Activated naive CD4-positive, alpha-beta T cell treated with anti-CD3 and anti-CD28 coated beads, Interleukin-2, amount 50 U/mL, for 72 hours (primary cell): ENCODE measurements at places on chromosomes 2 and 18. TPM values are rescaled to one million over a fixed set of nuclear protein-coding genes. Genes with fewer than 3 reads are reported as not detected.

- no peak for DNase-seq
These were observed 446.6 kb downstream of the IRS1 start for GRCh38 chr2:226352941-226353560.

DNA sequence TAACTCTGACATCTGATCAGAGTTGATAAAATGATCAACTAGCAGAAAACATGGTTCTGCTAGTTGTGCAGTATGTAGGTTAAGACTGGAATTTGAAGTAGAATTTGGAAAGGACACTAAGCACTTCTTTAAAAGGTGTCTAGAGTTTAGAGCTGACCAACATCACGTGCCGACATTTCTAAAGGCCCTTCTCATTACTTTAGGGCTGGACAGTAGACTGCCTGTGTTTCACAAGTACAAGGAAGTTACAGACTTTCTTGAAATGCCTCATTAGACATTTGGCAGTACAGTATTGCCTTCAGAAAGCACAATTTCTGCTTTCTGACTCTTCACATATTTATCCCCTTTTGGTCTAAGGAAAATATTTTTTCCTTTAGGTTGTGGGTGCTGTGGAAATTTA lies 255.3 kb downstream of the ZNF385B start:
- DNase-seq = no peak

- DNase-seq = no peak
These were observed 35.6 kb downstream of the CEP192 start for GRCh38 chr18:13026583-13027270.

DNA sequence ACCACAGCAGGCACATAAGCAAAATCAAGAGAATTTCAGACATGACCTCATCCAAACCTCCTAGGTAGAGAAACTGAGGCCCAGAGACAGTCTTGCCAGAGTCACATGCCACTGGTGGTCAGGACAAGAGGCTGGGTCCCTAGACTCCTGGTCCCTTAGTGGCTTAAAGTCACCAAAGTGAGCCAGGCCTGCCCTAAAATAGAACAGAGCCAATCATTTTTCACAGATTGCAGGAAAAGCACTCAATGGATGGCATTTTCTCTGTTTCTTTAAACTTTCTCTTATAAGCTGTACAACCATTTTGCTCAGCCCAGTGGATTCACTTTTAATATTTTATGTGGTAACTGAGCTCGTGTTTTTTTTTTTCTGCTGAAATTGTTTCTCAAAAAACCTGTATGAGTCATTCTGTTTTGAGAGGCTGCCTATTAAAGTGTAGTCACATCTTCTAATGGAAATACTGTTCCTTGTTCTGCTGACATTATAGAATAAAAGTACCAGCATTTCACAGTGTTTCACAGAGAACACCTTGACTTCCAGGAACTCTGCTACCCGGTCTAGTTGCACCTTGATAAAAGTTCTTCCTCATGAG lies 29.6 kb downstream of the STEAP3 start:
- no peak for DNase-seq

DNA sequence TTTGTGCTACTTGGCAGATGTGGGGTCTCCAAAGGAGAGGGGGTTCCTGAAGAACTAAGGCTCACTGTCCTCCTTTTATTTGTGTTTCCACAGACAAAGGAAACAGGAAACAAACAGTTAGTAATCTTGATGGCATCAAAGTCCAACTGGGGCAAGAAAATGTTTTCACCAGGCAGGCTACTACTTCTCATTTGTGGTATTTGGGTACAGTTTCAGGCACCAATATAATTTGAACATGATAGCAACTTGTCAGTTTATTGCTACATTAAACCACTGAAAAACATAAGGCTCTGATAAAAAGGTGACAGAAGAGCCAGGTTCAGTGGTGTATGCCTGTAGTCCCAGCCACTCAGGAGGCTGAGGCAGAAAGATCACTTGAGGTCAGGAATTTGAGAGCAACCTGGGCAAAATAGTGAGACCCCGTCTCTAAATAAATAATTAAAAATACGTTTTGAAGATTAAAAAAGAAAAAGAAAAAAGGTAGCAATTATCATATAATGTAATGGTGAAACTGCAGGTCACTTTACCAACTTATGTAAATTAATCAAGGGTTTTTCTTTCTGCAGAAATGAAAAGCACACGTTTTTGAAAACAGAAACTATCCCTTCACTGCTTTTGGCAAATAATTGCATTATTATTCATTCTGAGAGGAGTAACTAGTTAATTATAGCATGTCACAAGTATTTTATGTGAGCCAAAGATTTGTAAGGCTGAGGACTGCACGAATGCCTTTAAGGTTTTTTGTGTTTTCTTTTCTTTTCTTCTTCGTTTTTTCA lies 157.5 kb upstream of the CAVIN2 start:
- no peak for DNase-seq

The CTDP1 gene
- 37.5 TPM for total RNA-seq

DNA sequence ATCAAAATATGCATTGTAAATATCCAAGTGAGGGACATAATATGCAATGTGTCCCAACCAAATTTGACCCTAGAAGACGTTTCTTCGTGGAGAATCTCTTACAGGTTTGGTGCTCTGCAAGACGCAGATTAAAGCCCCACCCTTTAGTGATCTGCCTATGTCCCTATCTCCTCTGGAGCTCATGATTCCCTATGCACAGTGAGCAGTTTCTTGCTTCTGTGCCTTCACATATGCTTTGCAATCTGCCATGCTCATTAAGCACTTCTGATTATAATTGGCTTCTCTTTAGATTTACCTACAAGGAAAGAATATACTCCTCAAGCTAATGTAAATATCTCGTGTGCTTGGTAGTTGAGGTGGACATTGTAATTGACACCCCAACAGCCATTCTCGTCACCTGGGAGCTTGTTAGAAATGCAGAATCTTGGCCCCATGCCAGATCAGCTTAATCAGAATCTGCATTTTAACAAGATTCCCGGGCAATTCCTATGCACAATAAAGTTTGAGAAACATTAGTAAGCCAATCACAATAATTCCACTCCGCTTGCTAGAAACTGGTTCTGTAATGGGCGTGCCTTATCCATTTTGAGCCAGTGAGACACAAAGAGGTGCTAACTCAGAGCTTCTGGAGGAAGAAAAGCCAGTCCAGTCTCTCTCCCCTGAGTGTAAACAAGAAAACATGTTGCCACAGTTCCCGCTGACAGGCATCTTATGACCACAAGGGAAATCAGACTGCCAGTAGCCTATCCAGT lies 2.8 kb upstream of the PUM2 start:
- DNase-seq = no peak

DNA sequence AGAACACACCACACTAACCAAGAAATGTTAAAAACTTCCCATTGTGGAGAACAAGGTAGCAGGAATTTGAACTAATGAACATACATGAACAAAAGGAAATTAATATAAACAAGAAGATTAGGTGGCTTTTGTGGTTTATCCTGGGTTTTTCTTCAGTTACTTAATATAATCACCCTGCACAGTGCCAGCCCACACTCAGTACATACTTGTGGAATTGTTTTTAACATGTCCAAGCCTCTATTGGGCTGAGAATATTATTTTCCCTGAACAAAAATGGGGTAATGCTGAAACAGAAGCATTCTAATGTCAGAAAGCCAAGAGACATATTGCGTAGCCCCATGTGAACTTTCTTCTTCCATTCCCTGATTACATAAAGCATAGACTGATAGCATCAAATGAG lies 202.8 kb downstream of the DNER start:
- no peak for DNase-seq

- no peak for DNase-seq
These were observed 218.1 kb downstream of the SP3 start for GRCh38 chr2:173747035-173747434.

DNA sequence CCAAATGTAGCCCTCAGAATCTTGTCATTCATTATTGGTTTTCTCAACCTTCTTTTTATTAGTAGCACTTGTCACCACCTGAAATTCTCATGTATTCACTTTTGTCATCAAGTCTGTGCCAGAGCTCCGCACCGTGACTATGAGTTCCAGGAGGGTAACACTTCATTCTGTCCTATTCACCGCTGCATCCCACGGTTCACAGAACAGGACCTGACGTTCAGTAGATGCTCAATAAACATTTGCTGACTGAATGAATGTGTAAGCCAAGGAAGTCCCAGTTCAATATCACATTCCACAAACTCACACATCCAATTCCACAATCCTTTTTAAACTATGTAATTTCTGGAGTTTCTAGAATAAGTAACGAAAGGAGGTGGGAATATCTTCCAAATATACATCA lies 65.5 kb downstream of the MOGAT1 start:
- no peak for DNase-seq

- no peak for DNase-seq
These were observed 429.7 kb upstream of the HS6ST1 start for GRCh38 chr2:128748336-128748735.

DNA sequence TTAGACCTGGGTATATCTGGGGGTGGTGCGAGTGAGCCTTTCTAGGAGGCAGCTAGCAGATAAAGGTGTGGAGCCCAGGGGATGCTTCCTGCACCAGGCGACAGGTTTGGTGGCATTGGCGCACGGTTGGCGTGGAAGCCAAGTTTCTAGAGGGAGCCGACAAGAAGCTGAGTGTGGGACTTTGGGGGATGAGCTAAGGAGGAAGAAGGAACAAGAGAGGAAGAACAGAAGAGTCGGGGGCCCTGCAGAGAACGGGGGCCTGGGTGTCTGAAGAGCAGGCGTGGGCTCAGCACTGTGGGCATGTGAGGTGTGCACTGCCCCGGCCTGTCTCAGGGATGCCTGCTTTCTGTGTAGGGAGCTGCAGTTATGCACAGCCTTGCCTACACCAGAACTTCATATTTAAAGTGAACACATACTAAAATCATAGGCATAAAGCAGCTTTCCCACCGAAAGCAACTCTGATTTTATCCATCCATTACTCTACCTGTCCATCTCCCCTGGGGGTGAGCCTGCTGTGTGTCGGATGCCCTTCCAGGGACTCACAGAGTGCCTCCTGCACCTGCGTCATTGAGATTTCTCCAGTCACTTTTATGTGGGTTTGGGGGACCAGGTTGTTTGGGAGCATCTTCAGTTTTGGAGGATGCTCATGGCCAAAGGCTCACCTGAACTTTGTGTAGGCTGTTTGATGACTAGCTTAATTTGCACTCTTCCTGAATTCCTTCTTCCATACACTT lies 149.7 kb downstream of the LDLRAD4 start:
- DNase-seq = no peak

DNA sequence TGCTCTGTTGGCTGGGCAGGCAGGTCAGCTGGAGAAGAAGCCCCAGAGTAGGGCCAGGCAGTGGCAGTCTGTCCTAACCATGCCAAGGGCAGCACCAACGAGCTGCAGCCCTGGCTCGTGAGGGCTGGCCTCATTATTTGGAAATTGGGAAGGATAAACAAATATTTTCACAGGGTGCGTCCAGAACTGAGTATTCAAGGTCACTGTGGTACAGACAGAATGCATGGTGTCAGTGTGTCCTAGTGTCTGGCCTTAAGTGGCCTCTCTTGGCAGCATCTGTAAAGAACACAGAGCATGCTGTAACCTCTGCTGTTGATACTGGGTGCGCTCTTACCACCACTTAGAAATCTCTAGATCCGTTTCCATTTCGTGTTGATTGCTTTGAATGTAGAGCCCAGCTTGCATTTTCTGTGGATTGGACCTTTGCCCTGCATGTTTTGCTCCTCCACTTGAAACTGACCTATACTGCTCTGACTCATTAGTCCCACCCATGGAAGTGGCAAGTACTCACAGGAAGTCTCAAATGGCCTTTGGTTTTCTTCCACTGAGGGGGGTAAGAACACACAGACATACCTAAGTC lies 88.2 kb downstream of the GREB1L start:
- DNase-seq = no peak

The SPAG16 gene
- total RNA-seq = 10.4 TPM

DNA sequence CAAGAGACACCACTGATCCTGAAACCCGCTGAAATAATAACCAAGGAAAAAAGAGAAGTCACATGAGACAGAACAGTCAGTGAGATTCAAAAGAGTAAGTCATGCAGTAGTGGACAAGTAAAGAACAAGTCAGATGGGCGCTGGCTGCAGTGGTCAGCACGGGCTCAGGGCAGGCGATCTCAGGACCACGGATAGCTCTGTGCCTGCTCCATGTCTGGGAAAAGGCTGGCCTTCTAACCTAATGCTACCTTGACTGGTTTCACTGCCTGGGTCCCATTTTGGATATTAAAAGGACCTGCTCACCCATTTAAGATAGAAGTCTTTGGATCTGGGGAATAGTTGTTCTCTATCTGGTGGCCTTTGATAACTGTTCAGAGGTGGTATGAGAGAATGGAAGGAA lies 61.7 kb upstream of the LCLAT1 start:
- no peak for DNase-seq

DNA sequence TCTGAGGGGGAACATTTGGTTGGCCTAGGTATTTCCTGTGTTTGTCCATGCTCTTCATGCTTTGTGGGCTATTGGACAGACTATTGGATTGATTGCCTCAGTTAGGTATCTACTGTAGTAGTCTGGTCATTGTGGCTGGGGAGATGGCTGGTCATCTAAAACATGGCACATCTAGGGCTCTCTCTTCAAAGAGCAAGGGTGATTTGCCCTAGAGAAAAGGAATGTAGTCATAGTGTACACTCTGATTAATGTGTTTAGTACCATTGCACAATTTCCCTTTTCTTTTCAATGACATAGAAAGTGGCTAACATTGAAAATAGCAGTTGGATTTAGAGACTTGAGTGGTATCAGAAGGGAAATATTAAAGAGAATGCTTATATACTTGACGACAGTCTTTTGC lies 114.3 kb downstream of the LCLAT1 start:
- DNase-seq = no peak

The LGALSL gene
- 1.0 TPM for total RNA-seq

GRCh38 chr2:177972782-177973181 lies 99.8 kb downstream of the PDE11A start:
- no peak for DNase-seq

The POMC gene
- 2.4 TPM for total RNA-seq

GRCh38 chr2:220025207-220025606 lies 397.8 kb downstream of the SLC4A3 start:
- no peak for DNase-seq

DNA sequence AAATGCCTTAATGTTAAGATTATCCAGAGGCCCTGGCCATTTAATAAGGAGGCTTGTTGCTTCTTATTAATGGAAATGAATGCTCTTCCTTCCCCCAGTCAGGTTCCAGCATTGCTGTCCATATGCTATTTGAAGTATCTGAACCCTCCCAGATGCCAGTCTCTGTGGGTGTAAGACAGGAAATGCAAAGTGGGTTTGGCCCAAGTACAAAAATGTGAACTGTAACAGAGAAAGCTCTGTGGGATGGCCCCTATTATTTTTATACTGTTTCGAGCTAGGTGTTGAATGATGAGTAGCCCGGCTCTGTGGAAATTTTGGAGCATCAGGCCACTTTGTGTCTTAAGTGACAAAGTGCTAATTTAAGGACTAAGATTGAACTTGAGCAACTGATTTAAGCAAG lies 141.0 kb downstream of the UXS1 start:
- no peak for DNase-seq
